ENCODE measurements at places on chromosomes 7 and 10.

DNA sequence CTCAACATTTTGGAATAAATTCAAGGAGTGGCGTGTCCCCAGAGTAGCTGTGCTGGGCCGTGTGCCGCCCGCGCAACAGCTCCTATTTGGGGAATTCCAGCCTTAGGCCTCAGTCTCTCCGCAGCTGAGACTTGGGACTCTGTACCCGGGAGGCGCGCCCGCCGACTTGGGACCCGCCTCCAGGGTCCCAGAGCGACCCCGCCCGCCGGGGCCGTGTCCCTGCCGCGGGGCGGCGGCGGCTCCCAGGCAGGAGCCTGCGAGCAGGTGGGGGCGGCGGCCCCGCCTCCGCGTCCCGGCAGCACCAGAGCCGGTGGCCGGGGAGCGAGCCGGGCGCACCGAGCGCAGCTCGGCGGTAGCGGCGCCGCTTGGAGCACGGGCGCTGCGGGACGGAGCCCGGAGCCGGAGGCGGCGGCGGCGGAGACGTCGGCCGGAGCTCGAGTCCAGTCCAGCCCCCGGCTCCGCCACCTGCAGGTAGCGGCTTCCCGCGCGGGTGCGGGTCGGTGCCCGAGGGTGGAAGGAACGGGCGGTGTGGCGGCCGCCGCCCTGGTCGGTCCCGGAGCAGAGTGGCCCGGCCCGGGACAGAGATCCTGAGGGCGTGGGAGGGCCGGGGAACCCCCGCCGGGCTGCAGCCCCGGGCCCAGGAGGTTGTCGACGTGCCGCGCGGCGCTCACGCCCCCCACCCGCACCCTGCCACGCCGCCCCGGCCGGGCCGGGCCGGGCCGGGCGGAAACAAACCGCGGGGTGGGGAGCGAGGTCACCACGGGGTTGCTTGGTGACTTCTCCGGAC, at the start of gene WIPF3:
Gene WIPF3, plus strand, starts transcription at position 301 of the 787 bp plus-strand sequence. CDS start 28,217 bp downstream, outside the sequence.
- DNase-seq: peak; percentile 31

DNA sequence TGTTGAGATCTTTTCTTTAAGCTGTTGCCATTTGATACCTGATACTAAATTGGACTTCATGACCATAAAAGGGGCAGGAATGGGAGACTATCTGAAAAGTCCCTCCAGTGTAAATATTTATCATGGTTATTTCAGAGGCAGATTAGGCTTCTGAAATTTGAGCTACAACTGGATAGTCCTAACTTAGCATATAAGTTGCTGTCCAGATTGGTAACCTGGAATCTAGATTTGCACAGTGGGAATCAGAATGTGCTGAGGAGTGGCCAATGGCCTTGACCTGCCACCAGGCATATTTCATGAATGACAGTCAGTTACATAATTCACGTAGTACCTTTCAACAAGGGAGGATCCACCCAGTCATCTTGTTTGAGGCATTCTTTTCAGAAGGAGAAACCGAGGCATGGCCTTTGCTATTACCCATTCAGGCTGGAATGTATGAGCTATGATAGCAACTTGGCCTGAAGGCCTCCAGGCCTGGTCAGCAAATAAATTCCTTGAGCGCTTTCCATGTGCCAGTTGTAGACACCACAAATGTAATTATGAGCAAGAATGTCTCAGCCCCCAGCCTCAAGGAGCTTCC, 80.0 kb downstream of the EEPD1 start:
- no peak for DNase-seq

GRCh38 chr7:69114374-69114773, 483.9 kb upstream of the AUTS2 start:
- DNase-seq: no peak

GRCh38 chr10:59868696-59869593, 37.4 kb downstream of the CCDC6 start:
- DNase-seq: peak; percentile 30

GRCh38 chr10:28047061-28047460, 48.2 kb upstream of the ODAD2 start:
- DNase-seq: no peak

GRCh38 chr7:13153742-13154141, 466.3 kb downstream of the ARL4A start:
- DNase-seq: no peak

- DNase-seq: no peak
Measured at GRCh38 chr7:134766779-134767519, 12.5 kb upstream of the CALD1 start.

GRCh38 chr7:135801045-135801693, 52.6 kb upstream of the FAM180A start:
- DNase-seq: peak; percentile 70

GRCh38 chr7:85749696-85750453, 563.0 kb upstream of the SEMA3D start:
- DNase-seq: peak; percentile 100
